ENCODE measurements at places on chromosomes 13 and 19.
A peak's percentile ranks its signal among the peaks of the same experiment; 100 is the strongest.

GRCh38 chr13:44350775-44351504, 22.7 kb upstream of the SERP2 start:
- DNase-seq = no peak

DNA sequence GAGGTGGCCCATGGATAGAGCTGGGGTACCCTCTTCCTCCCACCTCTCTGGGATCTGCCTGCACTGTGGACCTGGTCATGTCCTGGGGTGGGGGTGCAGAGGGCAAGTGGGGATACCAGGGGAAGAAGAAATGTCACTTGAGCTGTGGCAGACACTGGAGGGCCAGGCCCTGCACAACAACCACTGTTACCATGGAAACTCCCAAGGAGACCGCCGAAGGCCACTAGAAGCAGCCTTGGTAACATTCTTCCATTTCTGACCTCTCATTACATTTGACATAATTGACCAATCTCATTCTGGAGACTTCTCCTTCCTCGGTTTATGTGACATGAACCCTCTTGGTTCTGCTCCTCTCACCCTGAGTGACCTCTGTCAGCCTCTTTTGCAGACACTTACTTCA, 179.9 kb upstream of the SERP2 start:
- DNase-seq = no peak

DNA sequence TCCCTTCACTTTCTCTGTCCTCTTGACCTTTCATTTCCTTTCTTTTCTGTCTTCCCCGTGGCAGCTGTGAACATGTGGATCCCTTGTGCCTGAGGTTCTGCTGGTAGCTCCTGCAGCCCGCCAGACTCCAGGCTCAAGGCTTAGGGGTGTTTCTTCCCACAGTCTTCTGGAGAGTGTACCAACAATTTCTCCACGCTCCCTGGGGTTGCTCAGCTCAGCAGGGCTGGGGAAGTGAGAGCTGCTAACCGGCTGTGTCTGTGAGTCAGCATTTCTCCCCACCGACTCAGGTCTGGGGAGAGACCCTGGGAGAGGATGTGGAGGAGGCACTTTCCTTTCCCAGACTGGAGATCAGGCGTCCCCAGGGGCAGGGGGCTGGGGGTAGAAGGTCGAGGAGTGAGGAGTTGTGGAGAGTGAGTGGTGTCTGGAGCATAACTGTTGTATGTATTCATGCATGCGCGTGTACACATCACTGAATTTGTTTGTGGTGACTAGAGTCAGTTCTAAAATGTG, 193.6 kb downstream of the KCNRG start:
- peak; percentile 87 for DNase-seq

- no peak for DNase-seq
These were observed 48.0 kb downstream of the COMP start for GRCh38 chr19:18742838-18743783.

DNA sequence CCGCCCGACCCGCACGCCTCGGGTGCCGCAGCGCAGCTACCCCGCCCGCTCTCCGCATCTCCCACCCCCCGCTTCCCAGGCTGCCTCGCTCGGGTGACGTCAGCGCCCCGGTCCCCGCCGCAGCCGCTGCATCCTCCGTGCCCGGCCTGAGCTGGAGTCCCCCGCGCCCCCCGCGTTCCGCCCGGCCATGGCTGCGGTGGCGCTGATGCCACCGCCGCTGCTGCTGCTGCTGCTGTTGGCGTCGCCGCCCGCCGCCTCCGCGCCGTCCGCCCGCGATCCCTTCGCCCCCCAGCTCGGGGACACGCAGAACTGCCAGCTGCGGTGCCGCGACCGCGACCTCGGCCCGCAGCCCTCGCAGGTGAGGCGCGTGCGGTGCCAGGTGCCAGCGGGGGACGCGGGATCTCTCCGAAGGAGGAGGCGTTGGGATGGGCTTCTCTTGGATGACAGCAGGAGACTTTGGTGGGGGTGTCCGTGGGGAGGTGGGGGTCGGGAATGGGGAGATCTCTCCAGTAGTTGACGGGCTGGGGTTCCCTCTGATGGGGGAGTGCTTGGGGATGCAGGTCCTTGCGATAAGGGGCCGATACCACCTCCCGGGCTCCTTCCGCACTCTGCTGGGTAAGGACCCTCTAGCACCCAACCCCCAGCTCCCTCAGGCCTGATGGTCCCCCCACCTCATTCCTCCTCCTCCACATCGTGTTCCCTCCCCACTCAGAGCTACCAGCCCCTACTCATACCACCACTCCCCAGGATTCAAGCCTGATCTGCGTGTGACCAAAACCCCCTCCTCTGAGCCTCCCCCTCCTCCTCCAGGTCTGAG, at the start of gene TMEM59L:
Gene TMEM59L, plus strand, starts transcription at position 99 of the 817 bp plus-strand sequence. Its CDS starts 89 bp downstream, at position 188.
- DNase-seq = no peak
